ENCODE measurements at places on chromosomes 6 and 20.

DNA sequence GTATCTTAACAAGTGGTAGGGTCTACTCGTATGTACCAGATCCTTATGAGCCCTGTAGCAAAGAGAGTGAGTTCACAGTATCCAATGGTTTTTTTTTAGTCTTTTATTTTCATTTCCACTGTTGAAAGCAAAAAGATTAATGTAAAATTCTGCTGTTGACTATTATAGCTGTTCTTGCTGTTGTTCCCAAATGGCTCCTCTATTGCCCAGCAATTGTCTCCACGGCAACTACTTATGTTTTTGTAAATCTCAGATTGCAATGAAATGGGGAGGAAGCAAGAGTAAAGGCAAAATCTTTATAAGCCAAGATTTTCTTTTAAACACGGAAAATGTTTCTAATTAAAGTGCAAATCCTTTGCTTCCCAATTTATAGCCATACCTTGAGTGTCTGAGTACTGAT is 406.1 kb downstream of the EPM2A start:
- DNase-seq = no peak

GRCh38 chr20:44170816-44171410 is 16.1 kb downstream of the JPH2 start:
- DNase-seq = no peak

GRCh38 chr6:33427585-33428223 is 7.8 kb downstream of the SYNGAP1 start:
- DNase-seq = peak; percentile 64

DNA sequence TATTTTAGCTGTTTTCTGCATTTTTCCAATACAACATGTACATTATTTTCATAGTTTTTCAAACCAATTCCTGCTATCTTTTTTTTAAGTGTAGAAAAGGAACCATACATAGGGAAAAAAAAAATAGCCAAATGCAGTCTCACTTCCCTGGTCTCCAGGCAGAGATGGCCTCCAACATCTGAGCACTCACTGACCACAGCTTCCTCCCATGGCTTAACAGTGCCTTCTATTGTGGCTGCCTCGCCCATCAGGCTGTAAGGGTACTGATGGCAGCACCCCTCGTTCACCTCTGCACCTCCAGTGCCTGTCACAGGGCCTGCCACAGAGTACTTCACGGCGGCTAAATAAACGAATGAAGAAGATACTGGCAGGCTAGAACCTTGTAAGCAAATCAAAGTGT is 591.1 kb downstream of the PTPRT start:
- no peak for DNase-seq

Data from activated CD4-positive, alpha-beta T cell treated with anti-CD3 and anti-CD28 coated beads, Interleukin-2, amount 10 ng/mL, durations not matched to agents 7 days and 5 days (primary cell).